CD4-positive, alpha-beta T cell treated with Interleukin-17A for 1 hour (primary cell): ENCODE measurements at places on chromosomes 4 and X.

DNA sequence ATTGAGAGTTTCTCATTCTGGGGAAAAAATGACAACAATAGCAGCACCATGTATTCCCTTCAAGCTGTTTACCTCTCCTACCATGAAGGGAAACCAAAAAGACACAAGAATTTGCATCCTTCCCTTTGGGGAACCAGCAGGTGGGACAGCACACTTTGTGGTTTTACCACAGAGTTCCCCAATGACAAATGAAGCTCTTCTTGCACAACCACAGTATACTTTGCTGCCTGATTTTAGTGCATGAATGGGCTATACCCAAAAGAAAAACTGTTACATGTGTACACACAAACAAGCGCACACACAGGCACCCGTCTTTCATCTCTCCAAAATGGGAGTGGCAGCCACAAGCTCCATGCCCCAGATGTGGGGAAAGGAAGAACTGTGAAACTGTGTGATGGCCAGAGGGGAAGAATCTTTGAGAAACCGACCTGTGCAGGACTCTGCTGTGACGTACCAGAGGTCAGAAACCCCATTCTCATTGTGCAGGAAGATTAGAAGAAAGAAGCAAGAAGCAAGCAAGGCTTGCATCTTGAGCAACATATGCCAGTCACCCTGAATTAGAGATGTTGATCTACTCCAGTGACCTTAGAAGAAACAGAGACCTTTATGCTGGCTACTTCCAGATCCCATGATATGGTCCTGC is 2.7 kb upstream of the MAML3 start:
- peak; percentile 13 for DNase-seq

DNA sequence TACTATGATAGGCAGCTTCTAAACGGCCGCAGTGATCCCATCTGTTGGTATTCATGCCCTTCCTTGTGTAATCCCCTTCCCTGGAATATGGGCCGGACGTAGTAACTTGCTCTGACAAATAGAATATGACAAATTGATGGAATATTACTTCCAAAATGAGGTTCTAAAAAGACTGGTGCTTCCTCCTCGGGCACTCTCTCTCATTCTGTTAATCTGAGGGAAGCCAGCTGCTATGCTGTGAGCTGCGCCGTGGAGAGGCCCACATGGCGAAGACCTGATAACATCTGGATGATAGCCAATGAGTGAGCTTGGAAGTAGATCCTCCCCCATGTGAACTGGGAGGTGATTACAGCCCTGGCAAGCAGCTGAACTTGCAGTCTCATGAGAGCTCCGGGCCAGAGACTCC is 27.2 kb upstream of the SLC25A4 start:
- DNase-seq, result no peak

DNA sequence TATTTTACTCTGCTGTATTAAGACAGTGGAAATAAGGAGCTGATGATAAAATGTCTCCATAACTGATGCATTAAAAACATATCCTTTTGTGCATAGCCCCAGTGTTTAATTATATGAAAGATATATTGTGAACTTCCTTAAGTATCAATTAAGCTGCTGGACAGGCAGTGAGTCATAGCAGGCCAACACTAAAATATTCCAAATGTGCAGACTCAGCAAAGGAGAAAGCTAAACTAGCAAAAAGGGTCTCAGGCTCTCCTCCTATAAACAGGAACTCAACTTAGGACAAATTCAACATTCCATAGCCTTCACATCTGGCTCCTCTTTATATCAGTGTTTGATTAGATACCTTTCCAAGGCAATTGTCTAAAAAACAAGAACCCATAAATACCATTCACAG is 15.6 kb downstream of the TNMD start:
- no peak for DNase-seq

- DNase-seq, result peak; percentile 68
Observed at GRCh38 chr4:146458594-146458993, 63.1 kb downstream of the SLC10A7 start.

- no peak for DNase-seq
Observed at GRCh38 chr4:142901166-142901662, 55.1 kb upstream of the INPP4B start.

GRCh38 chr4:189771696-189772361 is 168.8 kb upstream of the FRG1 start:
- no peak for DNase-seq

DNA sequence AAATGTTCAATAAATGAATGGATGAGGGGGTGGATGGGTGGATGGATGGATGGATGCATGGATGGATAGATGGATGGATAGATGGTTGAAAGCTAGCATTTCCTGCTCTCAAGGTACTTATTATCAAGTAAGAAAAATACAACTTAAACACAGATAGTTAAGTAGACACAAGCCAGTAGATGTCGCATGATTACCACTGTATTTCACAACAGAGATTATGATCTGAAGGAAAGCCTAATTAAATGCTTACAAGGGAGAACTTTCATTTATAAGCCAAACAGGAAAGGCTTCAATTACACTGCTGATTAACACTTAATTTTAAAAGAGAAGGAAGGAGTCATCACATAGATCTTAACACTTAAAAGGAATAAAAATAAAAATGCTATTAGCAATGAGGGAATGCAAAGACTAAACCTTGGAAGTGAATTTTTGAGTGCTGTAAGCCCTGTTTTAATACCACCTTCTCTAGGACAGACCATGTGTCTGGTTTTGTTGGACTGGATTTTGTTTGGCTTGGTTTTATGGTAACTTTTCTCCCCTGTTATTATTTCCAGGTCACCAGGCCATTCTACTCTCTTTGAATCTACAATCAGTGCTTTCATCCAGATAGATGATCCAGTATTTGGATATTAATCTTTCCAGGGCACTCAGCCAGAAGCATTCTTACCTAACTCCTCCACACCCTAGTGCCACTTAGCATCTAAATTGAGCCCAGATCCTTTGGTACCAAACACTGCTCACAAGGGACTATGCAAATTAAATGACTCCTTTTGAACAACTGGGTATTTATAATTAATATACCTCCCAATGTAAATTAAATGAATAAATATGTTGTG is 75.5 kb upstream of the SLC39A8 start:
- DNase-seq, result peak; percentile 26

DNA sequence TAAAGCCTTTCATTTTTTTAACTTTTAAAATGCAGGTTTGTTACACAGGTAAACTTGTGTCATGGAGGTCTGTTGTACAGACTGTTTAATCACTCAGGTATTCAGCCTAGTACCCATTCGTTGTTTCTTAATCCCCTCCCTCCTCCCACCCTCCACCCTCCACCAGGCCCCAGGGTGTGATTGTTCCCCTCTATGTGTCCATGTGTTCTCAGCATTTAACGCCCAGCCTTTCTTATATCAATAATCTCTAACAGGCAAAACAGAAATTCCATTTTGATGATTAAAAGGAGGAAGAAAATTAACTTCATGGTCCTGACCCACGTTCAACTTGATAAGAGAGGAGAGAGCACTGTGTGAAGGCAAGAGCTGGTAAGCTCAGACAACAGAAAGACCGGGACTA is 75.1 kb downstream of the TSPAN5 start:
- DNase-seq, result no peak

DNA sequence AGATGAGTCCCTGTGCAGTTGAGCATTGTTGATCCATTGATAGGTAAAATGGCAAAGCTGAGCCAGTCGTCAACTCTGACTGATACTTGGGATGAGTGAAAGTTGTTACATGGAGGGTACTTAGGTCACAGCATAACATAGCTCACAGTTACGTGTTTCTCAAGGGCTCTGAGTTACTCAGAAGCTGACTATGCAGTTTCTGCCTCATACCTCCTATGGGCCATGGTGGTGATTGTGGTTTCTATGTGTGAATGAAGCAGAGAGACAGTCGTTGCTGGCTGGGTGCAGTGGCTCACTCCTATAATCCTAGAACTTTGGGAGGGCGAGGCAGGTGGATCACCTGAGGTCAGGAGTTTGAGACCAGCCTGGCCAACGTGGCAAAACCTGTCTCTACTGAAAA is 30.8 kb downstream of the FRMPD3 start:
- DNase-seq, result peak; percentile 25

GRCh38 chr4:119025916-119026661 is 109.5 kb upstream of the MYOZ2 start:
- DNase-seq, result peak; percentile 5

- no peak for DNase-seq
Observed at GRCh38 chr4:159598602-159599001, 495.7 kb downstream of the RAPGEF2 start.

GRCh38 chrX:102883491-102883890 is 53.6 kb upstream of the RAB40AL start:
- DNase-seq, result no peak

- no peak for DNase-seq
Observed at GRCh38 chrX:107576841-107577240, 51.5 kb upstream of the PRPS1 start.

- DNase-seq, result no peak
Observed at GRCh38 chrX:39998636-39999406, 98.9 kb downstream of the BCOR start.

DNA sequence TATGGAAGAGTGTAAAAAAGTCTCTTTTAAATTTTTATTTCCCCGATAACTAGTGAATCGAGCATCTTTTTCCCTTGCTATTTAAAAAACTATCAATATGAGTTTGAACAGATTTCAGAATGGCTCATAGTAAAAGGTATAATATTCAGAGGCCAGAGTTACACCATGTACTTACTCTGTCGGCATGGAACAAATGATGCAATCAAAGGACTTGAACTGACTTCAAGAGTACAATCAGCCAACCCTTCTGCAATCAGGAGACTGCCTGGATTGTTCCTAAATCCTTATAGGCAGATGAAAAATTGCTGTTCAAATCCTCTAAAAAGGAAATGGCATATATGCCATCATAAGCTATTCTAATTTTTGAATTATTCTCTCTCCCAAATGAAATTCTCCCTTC is 273.3 kb downstream of the SH2D1A start:
- DNase-seq, result no peak

GRCh38 chrX:149458586-149458985 is 46.5 kb downstream of the IDS start:
- DNase-seq, result no peak

DNA sequence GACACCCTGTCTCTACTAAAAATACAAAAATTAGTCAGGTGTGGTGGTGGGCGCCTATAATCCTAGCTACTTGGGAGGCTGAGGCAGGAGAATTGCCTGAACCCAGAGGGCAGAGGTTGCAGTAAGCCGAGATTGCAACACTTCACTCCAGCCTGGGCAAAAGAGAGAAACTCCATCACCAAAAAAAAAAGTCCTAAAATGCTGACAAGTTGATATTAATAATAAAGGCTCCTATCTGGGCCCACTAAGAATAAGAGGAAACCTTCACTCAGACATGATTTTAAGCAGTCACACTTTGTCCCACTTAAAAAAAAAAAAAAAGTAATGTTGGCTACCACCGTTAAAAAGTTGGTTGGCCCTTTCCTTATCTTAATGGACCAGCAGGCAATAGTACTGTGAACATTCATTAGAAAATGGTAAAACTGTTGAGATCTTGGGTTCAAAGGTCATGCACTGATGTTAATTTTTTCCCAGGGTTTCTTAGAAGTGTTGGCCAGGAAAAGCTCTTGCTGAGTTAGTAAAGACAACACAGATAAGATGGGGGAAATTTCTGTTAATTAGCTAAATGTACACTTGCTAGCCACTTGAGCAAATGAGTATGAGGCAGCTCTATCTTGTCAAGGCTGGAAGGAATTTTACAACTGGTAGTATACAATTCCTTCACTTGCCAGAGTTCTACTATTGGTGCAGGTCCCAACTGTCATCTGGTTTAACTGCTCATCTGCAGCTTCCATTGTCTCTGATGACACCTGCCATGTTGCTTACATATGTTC is 43.6 kb upstream of the BMP2K start:
- DNase-seq, result no peak

DNA sequence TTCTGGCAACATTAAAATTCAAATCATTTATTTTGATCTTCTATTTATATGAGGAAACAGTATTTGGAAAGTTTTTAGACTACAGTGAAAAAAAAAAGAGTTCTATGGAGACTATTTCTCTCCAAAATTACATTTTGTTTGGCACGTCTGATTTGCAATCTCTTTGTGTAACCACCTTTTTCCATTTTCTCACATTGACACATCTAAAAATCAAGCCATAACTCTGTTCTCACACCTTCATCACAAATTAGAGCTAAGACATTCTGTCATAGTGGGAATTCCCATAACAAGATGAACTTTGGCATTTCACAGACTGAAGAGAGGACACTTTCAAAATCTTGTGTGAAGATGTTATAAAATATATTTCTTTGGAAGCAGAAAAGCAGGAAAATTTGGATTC is 468.9 kb downstream of the GRIA2 start:
- DNase-seq, result no peak

- no peak for DNase-seq
Observed at GRCh38 chr4:149031399-149031798, 589.2 kb upstream of the NR3C2 start.

DNA sequence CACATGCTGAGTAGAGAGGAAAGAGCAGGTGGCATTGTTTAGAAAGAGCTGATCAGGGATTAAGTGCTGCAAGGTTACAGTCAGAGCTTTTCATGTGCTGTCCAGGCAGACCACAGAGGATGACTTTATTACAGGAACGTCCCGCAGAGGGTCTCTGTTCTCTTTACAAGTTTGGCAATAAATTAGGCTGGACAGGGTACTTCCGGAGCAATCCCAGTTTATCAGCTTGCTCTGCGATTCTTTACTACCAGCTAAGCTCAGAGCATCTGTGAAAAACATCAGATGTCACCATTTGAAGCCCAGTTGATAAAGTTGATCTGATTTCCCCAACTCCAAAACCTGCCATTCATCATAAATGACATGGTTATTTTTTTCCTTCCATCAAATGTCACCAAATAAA is 633.1 kb downstream of the NLGN4X start:
- no peak for DNase-seq

- DNase-seq, result no peak
Observed at GRCh38 chr4:166895771-166896170, 338.5 kb downstream of the SPOCK3 start.

GRCh38 chr4:184014301-184014700 is 109.2 kb downstream of the STOX2 start:
- DNase-seq, result no peak

DNA sequence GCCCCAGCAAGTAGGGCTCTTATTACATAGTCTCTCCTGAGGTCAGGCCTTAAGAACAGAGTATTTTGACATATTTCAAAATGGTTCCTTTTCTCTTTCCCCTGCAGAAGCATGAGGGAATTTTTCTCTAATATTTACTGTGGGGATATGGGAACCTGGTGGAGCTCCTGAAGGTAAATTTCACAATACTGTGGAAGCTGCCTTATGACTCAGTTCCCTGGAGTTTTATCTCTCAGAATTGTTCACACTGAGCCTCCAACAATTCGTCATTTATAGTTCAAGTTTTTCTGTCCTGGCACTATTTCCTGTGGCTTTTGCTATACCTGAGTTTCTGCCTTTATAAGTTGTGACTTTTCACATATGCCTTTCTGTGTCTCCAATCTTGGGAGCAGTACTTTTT is 607.2 kb upstream of the NDST4 start:
- DNase-seq, result no peak

- no peak for DNase-seq
Observed at GRCh38 chr4:53021754-53022512, 159.8 kb downstream of the RASL11B start.

GRCh38 chr4:139234253-139234652 is 45.8 kb downstream of the MGARP start:
- no peak for DNase-seq
